ENCODE measurements at places on chromosomes 3 and 15.

GRCh38 chr15:45431511-45431910 lies 53.2 kb upstream of the GATM start:
- DNase-seq: no peak

- DNase-seq: no peak
Observed at GRCh38 chr15:95698951-95699350, 631.5 kb upstream of the NR2F2 start.

DNA sequence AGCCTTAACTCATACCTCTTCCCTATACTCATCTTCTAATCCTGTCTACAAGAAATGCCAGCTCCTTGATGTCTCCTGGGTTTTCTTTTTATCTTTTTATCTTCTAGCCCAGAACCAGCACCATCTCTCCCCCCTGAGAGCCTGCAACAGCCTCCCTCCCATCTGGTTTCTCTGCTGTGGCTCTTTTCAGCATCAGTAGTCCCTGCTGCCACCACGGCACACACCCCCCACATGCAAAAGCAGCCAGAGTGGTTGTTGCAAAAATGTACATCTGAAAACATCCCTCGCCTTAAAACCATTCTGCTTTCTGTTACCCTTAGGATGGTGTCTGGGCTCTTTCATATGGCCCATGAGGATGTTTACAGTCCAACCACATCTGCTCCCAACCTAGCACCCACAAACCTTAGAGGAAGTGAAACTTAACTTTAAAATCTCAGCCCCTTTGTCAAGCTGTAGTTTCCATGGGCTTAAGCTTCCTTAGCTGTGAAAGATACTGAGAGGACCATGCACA lies 775 bp downstream of the TTC21A start:
- DNase-seq: no peak

DNA sequence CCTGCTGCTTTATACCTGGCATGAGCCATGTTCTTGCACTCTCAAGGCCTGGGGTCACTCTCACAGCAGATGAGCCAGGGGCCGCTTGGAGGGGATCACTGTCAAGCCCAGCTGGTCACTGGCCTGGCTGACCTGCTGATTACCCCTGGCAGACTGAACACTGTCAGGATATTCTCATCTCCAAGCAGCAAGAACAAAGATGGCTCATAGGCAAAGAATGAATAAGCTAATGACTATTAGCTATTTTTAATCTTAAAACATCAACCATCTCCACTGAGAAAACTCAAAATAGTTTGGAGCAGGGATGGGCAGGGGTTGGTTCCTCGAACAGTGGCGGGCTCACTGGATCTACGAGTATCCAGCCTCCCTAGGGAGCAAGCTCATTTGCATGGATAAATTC lies 64.4 kb upstream of the ACAN start:
- DNase-seq: no peak

DNA sequence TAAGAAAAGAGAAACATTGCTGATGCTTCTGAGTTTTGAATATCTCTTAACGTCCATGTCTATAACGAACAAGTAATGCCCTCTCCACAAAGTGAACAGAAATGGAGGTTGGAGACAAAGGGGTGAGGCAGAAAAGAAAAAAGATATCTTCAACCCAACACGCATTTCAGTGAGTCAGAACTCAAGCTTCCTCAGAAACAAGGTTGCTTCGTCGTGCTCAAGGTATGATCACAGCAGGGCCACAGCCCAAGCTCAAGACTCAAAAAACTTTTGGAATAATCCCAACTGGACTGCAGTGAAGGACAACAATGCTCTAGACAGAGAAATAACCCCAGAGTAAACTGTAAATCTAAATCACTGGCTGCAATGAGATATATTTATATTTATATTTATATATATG lies 18.9 kb downstream of the WNT5A start:
- no peak for DNase-seq

GRCh38 chr3:172259111-172259541 lies 189.1 kb downstream of the GHSR start:
- DNase-seq: no peak

DNA sequence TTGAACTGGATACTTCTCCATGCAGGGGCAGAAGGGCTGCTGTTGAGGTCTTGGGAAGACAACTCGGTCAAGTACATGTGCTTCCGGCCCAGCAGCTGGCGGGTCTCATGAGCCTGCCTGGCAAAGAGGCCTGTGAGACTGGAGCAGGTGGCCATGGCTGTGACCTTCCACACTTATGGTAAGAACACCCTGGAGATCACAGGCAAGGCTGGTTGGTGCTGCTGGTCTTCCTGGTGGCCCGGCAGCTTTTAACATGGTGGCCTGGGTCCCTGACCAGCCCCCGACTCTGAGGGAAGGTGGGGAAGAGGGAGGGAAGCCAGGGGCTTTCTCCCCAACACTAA lies 15.4 kb downstream of the CHRD start:
- DNase-seq: no peak

GRCh38 chr3:62559831-62560445 lies 186.6 kb upstream of the FEZF2 start:
- DNase-seq: no peak

GRCh38 chr15:50702762-50703334 lies 16.3 kb upstream of the TRPM7 start:
- no peak for DNase-seq

- no peak for DNase-seq
Observed at GRCh38 chr3:34312684-34313083, 514.3 kb downstream of the PDCD6IP start.

Data from HS-27A (cell line).